ENCODE measurements at places on chromosomes 4 and X. TPM values are rescaled to one million over a fixed set of nuclear protein-coding genes. Genes with fewer than 3 reads are reported as not detected.

The TMEM31 gene
- total RNA-seq: not detected

The L1CAM gene
- 1.1 TPM for total RNA-seq

GRCh38 chr4:164617911-164618310 lies 136.0 kb upstream of the SMIM31 start:
- H3K4me3 ChIP-seq: no peak overlapping the region
- no peaks in the 10 kb centered on the region for H3K27me3 ChIP-seq
- no peaks in the 10 kb centered on the region for H3K4me1 ChIP-seq
- no peak for DNase-seq

DNA sequence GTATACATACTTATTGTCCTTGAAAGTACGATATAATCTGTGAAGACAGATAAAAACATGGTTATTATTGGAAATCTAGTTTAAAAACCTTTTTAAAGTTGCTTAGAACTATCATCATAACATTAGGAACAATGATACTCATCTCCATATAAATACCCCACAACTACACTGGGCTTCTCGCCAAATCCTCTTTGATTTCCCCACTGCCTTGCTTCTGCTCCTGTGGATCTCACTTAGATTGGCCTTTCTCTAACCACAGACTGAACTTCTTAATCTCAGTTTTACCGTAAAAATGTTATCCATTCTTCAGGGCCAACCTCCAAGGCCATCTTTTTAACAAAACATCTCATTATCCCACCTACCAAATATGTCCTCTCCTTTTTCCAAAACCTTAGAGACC lies 77.6 kb downstream of the PRKG2 start:
- no peaks in the 10 kb centered on the region for H3K36me3 ChIP-seq
- no peaks in the 10 kb centered on the region for H3K4me1 ChIP-seq
- DNase-seq: no peak

- no peaks in the 10 kb centered on the region for H3K36me3 ChIP-seq
- H3K4me3 ChIP-seq: no peak overlapping the region
- peak; percentile 43 for DNase-seq
- H3K27me3 ChIP-seq: no peaks in the 10 kb centered on the region
- H3K4me1 ChIP-seq: peaks cover 3% of the 10 kb centered on the region
Observed at GRCh38 chrX:15882704-15883539, 28.3 kb upstream of the AP1S2 start.
